ENCODE measurements at places on chromosomes 3 and 15.
A peak's percentile ranks its signal among the peaks of the same experiment; 100 is the strongest.

- no peak for DNase-seq
These were observed at the start of gene TMF1 for GRCh38 chr3:69051756-69052471. Gene TMF1 (minus strand): TSS chr3:69052333. CDS start chr3:69052086, 247 bp downstream.

- DNase-seq: no peak
These were observed 23.1 kb upstream of the ANKRD28 start for GRCh38 chr3:15820911-15821310.

GRCh38 chr3:42371776-42372175 is 38.6 kb downstream of the LYZL4 start:
- no peak for DNase-seq

- DNase-seq: no peak
These were observed 73.9 kb downstream of the RNF13 start for GRCh38 chr3:149886957-149887356.

DNA sequence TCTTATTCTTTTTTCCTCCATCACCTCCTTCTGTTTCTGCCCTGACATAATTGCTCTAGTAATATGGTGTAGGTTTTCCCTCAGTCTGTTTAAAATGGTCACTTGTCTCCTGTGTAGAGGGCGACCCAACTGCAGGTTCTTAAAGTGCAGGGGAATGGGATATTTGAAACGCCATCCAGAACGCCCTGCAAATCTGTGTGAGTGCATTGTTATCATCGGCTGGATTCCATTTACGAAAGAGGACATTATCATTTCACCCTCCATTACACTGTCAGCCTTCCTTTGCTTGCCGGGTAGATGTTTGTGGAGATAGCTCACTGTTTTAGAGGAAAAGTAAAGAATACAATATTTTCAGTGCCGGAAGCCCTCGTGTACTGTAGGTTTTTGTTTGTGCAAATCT is 354.0 kb downstream of the LRTM1 start:
- DNase-seq: no peak

DNA sequence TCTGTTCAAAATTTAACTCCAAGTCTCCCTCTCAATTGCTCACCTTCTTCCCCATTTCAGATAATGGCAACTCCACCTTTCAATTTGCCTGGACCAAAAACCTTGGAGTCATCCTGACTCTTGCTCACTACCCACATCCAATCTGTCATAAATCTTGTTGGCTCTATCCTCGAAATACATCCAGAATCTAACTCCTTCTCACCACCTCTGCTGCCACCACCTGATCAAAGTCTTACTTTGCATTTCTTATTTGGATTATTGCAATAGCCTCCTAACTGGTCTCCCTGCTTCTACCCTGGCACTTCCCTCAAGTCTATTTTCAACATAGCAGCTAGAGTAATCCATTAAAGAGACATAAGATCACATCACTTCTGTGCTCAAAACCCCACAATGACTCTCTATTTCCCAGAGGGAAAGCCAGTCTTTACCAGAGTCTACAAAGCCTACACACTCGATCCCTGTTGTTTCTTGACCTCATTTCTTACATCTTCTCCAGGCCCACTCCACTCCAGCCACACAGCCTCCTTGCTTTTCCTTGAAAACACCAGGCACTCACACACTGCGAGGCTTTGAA is 86.6 kb downstream of the GPR156 start:
- no peak for DNase-seq

GRCh38 chr3:126711121-126711760 is 7.2 kb downstream of the CHCHD6 start:
- DNase-seq: no peak

DNA sequence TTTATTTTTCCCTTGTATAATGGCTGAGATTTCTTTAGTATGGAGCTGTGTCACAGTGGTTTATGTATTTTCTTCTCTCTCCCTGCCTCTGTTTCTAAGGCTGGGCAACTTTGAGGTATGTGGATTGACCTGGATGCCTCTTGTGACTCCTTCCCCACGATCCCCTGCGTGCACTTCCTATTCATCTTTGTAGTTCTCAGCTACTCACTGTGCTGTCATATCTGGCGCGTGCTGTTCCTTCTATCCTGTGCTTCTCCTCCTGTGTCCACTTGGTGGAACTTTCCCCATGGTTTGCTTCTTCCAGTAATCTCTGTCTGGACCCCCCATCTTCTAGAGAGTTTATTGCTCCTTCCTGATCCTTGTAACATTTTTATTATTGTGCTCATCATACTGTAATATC is 97.3 kb downstream of the AKAP13 start:
- no peak for DNase-seq

- DNase-seq: no peak
These were observed 7.1 kb downstream of the KAT2B start for GRCh38 chr3:20047341-20047779.

DNA sequence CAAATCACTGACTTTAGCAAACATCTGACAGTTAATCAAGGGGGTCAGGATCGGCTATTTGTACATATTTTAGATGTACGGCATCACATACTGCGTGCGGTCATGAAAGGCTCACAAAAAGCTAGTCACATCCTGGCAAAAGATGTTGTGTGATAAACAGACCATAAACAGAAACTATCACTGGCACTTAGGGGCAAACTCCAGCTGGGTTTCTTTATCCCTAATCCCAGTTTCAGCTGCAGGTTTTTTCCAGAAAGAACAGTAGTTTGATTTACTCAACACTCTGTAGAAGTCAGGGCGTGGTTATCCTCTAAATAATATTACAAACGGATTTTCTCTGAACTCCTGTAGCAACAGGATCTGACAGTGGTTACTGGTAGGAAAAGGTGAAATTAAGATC is 112.4 kb upstream of the BHLHE40 start:
- no peak for DNase-seq

GRCh38 chr3:49352281-49352680 is 5.9 kb downstream of the GPX1 start:
- DNase-seq: no peak

GRCh38 chr15:68256675-68257450 is 20.7 kb upstream of the FEM1B start:
- DNase-seq: peak; percentile 14

- DNase-seq: no peak
These were observed 177.6 kb downstream of the FHIT start for GRCh38 chr3:61073566-61074165.

DNA sequence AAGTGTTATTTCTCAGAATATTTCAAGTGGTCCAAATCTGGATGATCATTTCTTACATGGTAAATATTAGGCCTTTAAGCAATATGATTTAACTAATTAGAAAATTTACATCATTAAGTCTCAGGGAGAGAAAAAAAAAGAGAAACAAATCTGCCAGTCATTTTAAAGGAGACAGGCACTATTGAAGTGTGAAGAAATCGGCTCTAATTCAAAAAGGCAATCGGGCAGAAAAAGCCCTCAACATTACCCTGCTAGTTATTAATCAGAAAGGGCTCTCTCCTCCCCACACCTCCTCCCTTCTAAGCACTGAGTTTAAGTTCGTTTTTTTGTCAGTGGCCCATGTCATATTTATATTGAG is 215.9 kb downstream of the MEIS2 start:
- no peak for DNase-seq

GRCh38 chr15:99006146-99006545 is 1.4 kb downstream of the PGPEP1L start:
- no peak for DNase-seq

GRCh38 chr3:115550285-115550761 is 73.0 kb upstream of the GAP43 start:
- no peak for DNase-seq

DNA sequence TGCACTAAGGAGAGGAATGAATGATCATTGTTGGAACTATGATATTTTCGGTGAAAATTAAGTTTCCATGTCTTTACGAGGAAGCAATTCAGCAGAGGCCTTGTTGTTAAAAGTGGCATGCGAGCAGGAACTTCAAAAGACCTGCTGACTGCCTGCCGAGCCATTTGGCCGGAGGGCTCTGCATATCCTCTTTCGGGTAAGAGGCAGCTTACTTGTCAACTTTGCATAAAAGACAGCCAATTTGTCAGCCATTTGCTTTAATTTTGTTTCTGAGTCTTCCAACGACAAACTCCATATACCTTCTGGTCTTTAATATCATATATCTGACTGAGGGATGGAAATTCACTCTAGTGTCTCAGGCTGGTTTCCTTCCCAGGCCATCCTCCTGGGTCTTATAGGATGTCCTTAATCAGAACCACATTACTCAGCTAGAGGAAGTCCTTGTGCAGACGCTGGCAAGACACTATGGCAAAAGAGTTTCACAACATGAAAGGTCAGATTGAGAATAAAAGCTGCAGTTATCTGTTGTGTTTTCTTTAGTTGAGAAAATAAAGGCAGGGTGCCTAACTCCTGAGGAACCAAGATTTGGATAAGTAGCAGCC is 128.7 kb upstream of the WNT5A start:
- DNase-seq: no peak

- no peak for DNase-seq
These were observed 86.9 kb upstream of the SLC25A26 start for GRCh38 chr3:66133853-66134445.

GRCh38 chr3:188042466-188042865 is 111.5 kb upstream of the LPP start:
- no peak for DNase-seq

DNA sequence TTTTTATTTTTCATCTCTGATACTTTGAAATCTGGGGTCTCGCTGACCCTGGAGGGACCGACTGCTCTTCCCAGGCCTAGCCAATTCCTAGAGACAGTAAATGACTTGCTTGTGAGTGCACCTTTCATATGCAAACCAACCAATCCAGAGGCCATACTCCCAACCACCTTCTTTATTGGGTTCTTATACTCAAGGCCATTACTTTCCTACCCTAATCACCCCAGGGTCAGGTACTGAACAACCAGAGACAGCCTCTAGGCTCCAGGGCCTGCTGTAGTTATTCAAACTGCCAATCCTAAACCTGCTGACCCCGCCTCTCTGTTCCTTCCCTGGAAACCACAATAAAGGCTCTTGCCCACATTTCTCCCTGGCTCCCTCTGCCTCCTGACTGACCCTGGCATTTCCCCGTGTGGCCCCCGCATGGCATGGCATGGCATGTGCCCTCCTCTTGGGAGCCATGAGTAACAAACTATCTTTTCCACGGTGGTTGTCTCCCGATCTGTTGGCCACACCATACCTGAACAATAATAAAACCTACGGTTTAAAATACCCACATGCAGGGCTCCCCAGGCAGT is 42.9 kb downstream of the ADCY5 start:
- no peak for DNase-seq

- no peak for DNase-seq
These were observed 18.2 kb downstream of the MINDY4B start for GRCh38 chr3:150887031-150887430.

DNA sequence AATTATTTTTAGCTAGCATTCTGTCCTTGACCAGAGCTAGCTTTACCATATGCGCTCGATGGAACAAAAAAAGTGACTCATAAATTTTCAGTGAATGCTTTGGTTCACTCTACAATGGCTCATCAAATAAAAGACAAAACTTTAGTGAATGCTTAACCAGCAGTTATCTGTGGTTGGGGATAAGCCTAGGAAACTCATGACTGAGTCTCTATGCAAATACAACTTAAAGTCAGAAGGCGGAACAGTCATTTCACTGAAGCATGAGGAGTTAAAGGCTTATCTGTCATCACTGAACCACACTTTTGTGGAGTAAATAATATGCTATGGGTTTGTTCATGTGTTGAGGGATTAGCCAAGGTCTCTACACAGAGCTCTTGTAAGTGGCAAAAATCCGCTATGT is 308.4 kb downstream of the SQOR start:
- DNase-seq: no peak

DNA sequence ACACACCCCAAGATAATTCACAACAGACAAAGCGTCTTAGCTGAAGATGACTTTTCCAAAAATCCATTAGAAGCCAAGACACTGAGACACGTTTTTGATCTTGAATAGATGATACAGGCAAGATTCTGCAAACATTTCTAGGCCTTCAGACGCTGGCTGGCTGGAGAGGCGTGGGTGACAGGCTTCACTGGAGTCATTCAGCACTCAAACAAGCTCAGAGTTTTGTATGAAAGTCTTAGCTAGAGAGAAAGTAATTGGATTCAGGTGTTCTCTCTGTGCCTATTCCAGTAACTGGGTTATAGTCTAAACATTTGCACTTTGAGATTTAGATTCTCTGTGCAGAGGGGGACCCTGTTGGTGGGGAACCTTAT is 147.7 kb upstream of the BHLHE40 start:
- DNase-seq: no peak

GRCh38 chr3:133962849-133963248 is 66.9 kb downstream of the SLCO2A1 start:
- no peak for DNase-seq

DNA sequence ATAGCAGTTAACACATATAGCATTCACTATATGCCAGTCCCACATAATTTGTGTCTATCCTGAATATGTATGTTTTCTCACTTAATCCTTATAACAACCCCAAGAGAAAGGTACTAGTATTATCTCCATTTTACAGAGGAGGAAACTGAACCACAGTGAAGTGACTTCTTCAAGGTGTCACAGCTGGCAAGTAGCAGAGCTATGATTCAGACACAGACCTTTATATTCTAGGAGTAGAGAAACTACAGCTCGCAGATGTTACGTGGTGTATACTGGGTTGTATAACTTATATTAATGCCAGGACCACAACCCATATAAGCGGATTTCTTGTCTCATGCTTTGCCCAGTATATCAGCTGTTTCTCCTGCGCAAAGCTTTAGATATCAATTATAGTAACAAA is 29.5 kb upstream of the ICE2 start:
- no peak for DNase-seq

- no peak for DNase-seq
These were observed 7.2 kb downstream of the FOXL2 start for GRCh38 chr3:138939561-138940241.

DNA sequence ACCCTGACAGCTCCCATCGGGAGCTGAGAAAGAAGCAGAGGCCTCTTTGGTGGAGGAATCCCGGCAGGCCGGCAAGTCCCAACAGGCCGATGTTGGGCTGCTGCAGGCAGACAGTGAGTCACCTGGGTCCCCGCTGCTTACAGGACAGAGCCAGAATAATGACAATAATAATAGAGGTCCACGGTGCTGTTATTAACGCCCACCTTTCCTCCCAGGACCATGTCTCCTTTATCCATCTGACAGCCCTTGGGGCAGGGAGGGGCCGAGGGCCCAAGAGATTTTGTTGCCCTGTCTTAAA is 29.3 kb upstream of the MAGEF1 start:
- DNase-seq: no peak

- DNase-seq: no peak
These were observed 533.5 kb upstream of the ZNF385D start for GRCh38 chr3:22284559-22284958.

- no peak for DNase-seq
These were observed 671.3 kb downstream of the NSUN3 start for GRCh38 chr3:94734206-94734605.

- no peak for DNase-seq
These were observed 208.1 kb downstream of the MINAR1 start for GRCh38 chr15:79640206-79640605.

- no peak for DNase-seq
These were observed 38.9 kb downstream of the MDFIC2 start for GRCh38 chr3:70273492-70273891.

DNA sequence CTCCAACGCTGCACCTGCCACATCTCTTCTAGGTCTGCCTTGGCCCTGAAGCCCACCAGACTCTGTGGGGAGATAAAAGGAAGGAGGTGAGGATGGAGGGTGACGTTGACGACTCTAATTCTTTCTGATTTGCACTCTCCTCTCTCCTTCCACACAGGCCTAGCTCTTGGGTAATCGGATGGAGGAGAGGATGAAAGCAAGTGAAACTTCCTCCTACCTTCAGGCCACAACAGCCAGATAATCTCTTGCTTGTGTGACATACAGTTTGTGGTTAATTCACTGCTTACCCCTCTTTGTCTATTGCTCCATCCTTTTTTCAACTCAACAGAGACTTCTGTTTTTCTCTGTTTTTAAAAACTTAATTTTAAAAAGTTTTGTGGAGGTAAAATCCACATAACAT is 208.1 kb downstream of the SV2B start:
- no peak for DNase-seq
